ENCODE measurements at places on chromosomes 11 and 22.

DNA sequence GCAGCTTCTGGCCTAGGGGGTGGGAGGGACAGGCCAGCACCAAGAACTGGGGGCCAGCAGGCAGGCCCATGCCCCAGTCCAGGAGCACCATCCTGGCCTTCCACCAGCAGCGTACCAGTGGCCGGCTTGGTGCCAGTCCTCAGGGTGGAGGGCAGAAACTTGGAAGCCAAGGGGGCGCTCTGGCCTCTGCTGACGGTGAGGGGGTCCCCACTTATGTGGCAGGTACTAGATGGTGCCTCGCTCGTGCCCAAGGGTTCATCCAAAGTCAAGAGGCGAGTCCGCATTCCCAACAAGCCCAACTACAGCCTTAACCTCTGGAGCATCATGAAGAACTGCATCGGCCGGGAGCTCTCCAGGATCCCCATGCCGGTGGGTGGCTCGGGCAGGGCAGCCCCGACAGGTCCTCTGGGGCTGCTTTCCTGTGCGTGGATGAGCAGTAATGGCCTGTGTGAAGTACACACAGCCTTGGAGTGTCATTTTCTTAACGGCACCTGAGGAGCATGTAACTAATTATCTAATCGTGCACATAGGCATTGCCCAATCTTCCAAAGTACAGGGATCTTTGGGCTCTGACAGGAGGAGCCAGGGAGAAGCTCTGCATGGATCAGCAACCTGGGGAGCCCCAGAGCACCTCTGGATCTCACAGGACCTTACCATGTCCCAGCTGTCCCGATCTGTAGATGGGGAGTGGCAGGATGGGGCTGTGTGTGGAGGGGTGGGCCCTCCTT, 79.1 kb downstream of the MORC2 start:
- DNase-seq: no peak

GRCh38 chr22:37930270-37930951, 23.0 kb downstream of the C22orf23 start:
- DNase-seq: no peak

GRCh38 chr22:49574881-49575702, 252.6 kb downstream of the BRD1 start:
- DNase-seq: no peak

- peak; percentile 21 for DNase-seq
Observed at GRCh38 chr22:29765905-29766631, 739 bp downstream of the ZMAT5 start.

DNA sequence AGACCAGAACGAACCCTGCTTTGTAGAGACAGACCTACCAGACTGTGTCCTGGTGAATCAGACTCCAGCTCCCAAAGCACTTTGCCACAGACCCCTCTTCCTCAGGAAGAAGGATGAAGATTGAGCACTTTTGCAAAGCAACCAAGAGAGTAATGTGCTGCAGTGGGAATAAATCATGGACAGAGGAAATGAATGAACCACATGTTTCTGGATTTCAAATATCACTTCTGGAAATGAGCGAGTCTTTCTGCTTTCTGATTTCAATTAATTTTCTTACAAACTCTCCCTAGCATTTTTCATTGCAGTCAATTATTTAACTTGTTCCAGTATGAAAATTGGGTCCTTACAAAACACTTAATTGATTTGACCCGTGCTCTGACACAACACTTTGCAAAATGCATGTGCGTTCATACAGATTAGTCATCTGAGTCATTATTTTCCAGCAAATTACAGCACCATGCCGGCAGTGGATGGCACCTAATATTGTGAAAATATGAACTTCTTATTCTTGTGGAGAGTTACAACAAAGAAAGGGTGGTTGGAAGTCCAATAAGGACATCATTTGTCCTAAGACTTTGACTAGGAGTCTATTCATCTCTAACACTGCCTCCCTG, 315.9 kb upstream of the CCDC90B start:
- DNase-seq: no peak

- DNase-seq: peak; percentile 10
Observed at GRCh38 chr11:68412593-68413475, 47.7 kb upstream of the PPP6R3 start.

GRCh38 chr11:75031771-75032549, 43.2 kb downstream of the NEU3 start:
- peak; percentile 55 for DNase-seq

- DNase-seq: no peak
Observed at GRCh38 chr11:92625894-92626293, 343.6 kb upstream of the MTNR1B start.

DNA sequence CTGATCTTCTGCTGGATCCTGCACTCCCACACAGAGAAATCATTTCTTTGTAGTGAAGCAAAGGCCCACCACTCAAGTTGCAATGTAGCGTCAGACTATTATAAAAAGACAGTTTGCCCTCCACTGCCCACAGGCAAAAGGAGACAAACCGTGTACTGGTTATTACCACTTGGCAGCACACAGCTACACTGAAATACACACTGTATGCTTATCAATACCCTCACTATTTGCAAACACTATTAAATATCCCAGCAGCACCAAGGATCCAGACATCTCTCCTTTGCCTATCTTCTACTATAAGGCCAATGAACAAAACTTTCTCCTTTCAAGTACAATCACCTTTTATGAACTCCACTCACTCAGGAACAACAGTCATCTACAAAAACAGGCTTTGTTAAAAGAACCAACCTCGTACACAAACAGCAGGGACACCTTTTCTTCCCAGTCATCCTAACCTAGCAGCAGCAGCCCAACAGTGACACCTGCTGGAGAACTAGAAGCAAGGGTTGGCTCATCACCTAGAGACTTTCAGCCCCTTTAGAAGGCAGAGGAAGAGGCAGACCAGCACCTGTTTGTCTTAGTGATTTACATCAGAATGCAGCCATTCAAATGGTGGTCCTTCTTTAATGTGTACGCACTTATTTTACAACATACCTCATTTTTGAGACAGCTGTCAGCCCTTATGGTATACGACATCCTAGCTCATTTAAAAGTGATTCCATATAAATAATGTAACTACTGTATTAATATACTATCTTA, 56.1 kb downstream of the AMBRA1 start:
- DNase-seq: peak; percentile 36

DNA sequence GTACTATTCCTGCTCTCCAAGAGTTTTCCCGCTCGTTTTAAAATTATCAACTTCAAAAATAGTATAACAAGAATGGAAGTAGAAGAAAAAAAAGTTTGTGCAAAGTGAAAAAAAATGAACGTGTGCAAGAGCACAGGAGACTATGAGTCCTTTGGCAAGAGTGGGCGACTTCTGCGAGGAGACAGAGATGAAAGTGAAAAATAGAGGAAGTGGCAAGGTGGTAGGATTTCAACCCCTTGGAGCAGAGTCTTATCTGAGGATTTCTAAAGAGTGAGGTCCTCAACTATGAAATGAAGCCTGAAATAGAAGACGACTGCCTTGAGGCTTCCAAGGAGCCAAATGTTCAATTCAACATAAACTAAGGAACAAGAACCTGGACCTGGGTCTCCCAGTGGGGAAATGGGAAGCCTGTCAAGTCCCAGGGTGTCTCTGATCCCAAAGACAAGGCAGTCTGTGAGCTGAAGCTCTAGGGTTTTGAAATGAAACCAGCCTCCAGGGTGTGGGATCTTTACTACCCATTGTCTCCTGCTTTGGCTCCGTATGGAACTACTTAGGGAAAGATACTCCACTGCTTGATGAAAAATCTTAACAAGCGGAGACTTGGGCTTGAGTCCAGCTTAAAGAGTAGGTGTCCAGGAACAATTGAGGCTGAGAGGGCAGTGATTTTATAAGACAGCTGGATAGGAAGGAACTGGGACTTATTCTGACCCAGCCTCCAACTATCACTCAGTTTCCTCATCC, 4.8 kb downstream of the P4HA3 start:
- DNase-seq: no peak

DNA sequence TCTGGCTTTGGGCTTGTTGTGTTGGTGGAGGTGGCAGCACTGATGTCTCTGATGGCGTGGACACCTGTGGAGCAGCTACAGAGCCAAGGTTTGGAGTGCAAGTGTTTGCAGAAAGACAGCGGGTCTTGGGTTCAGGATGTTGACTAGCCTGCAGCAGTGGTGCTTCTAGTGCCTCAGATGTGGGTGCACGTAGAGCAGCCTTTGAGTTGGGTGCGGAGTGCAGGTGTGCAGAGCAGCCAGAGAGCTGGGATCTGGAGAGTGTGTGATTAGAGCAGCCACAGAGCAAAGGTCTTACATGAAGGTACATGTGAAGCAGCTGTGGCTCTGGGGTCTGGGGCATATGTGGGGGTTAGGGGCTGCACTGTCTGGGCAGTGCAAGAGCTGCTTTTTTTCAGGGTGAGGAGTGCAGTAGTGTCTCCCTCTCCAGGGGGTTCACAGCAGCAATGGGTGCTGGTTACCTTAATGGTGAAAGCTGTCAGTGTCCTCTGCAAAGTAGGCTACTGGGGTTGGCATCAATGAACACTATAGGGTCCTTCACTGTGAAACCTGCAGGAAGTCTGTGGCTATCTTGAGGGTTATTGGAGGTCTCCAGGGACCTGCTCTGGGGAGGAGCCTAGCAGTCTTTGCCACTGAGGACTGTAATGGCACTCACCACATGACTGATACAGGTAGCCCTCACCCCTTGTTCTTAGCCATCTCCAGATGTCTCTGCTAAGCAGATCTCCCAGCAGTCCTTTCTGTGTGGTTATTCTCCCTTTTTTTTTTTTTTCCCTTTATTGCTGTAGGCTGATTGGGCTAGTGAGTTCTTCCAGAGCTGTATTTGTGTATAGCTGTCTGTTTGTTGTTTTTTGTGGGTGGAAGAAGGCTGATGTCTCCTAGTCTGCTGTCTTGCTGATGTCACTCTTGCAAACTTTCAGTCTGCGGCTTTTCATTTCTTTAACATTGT, 14.3 kb downstream of the BIRC2 start:
- no peak for DNase-seq

GRCh38 chr22:49670456-49671330, 157.0 kb downstream of the BRD1 start:
- DNase-seq: peak; percentile 29

- no peak for DNase-seq
Observed at GRCh38 chr11:35323076-35323868, 96.1 kb downstream of the SLC1A2 start.

DNA sequence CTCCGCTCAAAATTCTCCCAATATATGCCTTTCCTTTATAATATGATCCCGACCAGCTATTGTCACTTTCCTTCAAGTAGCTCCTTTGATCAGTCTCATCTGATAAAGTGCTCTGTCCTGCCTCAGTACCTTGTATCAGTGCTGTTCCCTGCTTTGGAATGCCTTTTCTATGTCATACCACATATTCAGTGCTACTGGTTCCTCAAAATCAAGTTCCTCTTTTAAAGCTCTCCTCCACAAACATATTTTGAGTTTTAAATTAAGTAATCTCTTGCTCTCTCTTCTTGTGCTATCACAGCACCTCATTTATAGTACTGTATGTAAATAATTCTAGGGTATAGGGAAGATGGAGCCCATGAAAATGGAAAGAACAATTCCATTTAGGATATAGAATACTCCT, 137.1 kb upstream of the CTSC start:
- no peak for DNase-seq

DNA sequence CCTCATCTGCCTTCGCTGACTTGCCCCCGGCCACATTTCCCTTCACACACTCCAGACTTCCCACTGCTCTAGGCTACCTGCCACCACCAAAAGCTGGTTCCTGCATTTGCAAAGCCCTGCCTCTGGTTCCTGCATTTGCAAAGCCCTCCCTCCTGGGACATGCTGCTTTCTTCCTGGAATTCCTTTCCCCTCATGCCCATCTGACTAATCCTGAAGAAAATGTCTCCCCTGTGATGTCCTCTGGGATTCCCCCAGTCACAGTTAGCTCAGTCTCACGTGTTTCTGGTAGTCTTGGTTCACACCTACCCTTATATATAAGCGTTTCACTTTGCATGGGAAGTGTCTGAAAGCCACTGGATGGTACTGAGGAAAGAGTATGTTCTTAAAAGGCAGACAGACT, 206.9 kb downstream of the DBX1 start:
- DNase-seq: no peak

- no peak for DNase-seq
Observed at GRCh38 chr11:43516316-43516850, 157.7 kb downstream of the TTC17 start.

- DNase-seq: no peak
Observed at GRCh38 chr11:109241988-109242536, 179.9 kb upstream of the C11orf87 start.

- no peak for DNase-seq
Observed at GRCh38 chr22:31344578-31345330, 1.4 kb downstream of the PATZ1 start.

DNA sequence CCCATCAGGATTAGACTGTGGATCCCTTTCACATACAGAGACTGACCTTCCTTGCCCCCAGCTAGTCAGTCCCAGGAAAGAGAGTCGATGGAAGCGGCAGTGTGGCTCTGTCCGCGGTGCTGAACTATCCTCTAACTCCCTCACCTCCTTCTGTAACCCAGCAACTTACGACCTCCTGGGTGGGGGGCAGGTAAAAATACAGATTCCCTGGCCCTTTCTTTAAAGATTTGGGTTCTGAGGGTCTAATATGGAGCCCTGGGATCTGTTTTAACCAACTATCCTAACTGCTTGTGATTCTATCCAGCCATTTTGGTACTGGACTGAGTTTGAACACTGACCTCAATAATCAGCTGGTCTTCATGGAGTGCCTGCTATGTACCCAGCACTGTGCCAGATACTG, 23.2 kb downstream of the MFNG start:
- no peak for DNase-seq

DNA sequence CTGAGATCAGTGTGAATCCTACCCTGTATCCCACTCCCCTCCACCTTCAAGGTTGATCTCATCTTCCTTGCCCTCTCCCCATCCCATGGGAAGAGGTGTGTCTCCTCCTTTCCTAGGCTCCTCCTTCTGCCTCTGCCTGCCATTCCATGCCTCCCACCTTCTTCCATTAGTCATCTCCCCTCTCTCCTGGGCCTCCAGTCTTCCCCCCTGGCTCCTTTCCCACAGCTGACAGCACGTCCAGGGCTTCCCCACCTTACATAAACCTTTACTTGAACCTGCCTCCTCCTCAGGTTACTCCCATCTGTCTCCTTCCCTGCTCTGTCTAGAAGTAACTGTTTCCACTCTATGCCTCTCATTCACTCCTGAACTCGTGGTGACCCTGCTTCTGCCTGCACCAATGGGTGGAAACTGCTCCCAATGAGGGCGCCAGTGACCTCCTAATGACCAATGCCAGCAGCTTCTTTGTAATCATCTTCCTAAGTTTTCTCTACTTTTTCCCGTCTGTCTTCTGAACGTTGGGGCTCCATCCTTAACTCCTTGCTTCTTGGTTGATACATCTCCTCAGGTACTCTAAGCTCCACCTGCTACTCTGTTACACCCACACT, 266.9 kb upstream of the NARS2 start:
- DNase-seq: no peak

GRCh38 chr11:111632516-111633220, 30.4 kb downstream of the SIK2 start:
- no peak for DNase-seq

GRCh38 chr11:131690776-131691175, 320.4 kb downstream of the NTM start:
- no peak for DNase-seq
